CD4-positive, alpha-beta T cell treated with Interleukin-15 for 1 hour (primary cell): ENCODE measurements at places on chromosomes 3 and 15.

- no peak for DNase-seq
These were observed 23.5 kb downstream of the KCNH8 start for GRCh38 chr3:19171794-19172193.

GRCh38 chr3:67033079-67033478 lies 35.0 kb downstream of the KBTBD8 start:
- DNase-seq = no peak

- DNase-seq = peak; percentile 8
These were observed 41.4 kb upstream of the SLC41A3 start for GRCh38 chr3:126125341-126125740.

- no peak for DNase-seq
These were observed 198.4 kb downstream of the EBLN2 start for GRCh38 chr3:73259856-73260255.

DNA sequence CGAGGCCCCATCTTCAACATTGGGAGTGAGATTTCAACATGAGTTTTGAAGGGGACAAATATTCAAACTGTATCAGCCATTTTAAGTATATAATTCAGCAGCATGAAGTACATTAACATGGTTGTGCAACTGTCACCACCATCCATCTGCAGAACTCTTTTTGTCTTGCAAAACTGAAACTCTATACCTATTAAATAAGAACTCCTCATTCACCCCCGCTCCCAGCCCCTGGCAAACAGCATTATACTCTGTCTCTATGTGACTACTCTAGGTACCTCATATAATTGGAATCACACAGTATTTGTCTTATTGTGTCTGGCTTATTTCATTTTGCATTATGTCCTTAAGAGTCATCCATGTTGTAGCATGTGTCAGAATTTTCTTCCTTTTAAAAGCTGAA lies 110.1 kb downstream of the MAP2K5 start:
- DNase-seq = no peak

DNA sequence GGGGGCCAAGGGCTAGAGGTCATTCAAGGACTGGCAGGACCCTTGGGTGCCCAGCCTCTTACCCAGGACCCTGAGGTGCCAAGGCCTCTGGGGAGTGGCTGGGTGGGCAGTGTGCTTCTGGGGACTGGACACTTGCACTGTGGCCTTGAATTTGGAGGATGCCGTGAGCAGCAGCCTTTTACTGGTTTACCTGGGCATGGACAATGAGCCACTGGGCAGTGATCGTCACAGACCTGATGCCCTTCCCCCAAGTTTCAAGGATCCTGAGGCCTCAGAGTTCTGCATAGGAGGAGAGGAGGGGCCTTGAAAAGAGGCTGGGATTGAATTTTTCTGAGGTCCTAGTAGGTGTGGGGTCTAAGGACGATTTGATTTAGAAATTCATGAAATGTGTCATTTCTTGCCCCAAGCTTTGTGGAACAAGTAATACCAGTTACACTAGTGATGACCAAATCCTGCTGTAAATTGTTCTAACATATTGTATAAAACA lies 146.1 kb upstream of the TPM1 start:
- DNase-seq = no peak

GRCh38 chr3:101858464-101859030 lies 9.2 kb downstream of the NFKBIZ start:
- DNase-seq = no peak

GRCh38 chr3:39707314-39707909 lies 102.0 kb upstream of the MYRIP start:
- no peak for DNase-seq

GRCh38 chr3:16307832-16308531 lies 43.0 kb downstream of the OXNAD1 start:
- DNase-seq = no peak

DNA sequence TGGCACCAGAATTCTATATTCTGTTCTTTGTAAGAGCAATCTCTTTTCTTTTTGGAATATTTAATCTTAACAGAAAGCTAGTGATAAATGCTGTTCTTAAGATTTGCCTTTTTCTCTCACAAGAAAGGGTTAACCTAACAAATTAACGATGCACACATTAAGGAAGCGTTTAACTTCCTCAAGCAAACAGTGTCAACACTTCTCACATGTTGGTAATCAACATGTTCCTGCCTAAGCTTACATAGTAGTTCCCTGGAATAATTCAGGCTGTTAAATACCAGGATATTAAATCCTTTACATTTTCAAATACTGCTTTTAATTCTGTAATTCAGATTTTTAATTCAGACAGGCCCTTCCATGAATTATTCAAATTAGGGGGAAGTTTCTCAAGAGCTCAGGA lies 67.4 kb upstream of the RPL35A start:
- no peak for DNase-seq

DNA sequence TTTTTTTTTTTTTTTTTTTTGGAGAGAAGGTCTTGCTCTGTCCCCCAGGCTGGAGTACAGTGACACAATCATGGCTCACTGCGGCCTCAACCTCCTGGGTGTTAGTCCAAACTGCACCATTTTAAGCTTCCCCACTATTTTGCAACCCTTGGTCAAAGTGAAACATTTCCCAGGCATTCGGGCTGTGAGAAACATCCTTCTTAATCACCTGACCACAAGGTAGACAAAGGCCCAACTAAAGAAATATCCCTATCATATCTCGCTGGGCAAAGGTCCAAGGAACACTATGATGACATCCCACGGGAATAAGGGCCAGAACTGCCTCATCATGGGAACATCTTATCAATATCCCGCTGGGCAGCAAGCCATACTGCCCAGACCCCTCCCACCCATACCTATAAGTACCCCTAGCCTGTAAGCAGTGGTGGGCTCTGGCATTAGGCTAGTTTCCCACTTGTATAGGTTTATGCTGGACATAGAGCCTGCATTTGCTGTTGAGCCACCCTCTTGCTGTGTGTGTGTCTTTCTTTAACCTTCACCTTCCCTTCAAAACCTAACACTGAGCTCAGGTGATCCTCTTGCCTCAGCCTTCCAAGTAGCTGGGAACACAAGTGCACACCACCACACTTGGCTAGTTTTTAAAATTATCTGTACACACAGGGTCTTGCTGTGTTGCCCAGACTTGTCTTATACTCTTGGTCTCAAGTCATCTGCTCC lies 95.2 kb downstream of the SEMA5B start:
- no peak for DNase-seq

- no peak for DNase-seq
These were observed 582.8 kb upstream of the CCDC54 start for GRCh38 chr3:106794442-106794841.

GRCh38 chr3:18424729-18425640 lies at the start of gene SATB1:
Gene SATB1 (minus strand): TSS chr3:18425339. CDS start chr3:18420967, 4,372 bp downstream.
- peak; percentile 78 for DNase-seq

DNA sequence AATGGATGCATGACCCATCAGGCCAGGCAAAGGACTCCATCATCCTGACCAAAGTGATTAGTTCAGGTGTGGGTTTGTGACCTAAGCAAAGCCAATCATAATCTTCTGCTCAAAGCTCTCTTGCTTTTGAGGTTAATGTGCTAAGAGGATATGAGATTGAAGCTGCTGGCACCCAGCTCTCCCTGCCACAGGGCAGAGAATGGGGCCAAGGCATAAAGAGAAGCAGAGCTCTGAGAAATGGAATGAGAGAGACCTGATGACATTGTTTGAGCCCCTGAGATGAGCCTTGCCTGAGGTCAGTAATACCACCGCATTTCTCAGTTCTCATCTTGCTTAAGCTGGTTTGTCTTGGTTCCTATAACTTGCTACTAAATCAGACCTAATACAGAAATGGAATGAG lies 6.4 kb upstream of the PARP6 start:
- DNase-seq = no peak

DNA sequence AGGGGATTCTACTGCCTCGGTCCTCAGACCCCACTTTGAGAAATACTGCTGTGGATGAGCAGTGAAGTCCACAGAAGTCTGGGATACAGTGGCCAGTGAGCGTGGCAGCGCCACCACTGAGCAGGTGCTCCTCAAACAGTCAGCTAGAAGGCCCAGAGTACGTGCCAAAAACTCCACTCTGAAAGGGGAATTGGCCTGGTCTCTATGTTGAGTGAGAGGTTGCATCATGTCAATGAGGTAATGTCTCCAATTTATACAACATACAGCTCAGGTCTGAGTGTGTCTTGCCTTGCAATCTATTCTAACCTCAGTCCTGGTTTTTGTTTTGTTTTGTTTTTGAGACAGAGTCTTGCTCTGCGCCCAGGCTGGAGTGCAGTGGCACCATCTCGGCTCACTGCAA lies 53.3 kb upstream of the ETV5 start:
- peak; percentile 26 for DNase-seq

GRCh38 chr3:9810846-9811245 lies 784 bp downstream of the TTLL3 start:
- DNase-seq = no peak

DNA sequence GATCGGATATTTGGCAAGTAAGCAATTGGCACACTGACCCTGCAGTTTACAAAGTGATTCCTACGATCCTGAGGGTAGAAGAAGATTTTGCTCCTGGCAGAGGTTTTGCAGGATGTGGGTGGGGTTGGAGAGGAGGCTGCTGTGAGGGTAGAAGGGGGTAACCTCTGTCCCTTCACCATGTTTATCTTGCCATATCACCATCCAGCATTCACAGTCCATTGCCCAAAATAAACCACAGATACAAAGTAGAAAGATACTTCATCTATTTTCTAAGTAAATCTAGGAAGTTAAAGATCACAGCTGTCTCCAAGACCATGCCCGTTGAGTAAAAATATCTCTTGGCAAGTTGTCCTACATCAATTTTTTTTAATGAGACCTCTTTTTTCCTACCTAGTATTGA lies 51.6 kb downstream of the LIPC start:
- no peak for DNase-seq

GRCh38 chr3:127753898-127754410 lies 68.4 kb downstream of the MGLL start:
- DNase-seq = peak; percentile 79

- DNase-seq = no peak
These were observed 76.2 kb downstream of the TGFBR2 start for GRCh38 chr3:30682434-30683155.

- no peak for DNase-seq
These were observed 78.6 kb downstream of the WDR49 start for GRCh38 chr3:167575000-167575600.

DNA sequence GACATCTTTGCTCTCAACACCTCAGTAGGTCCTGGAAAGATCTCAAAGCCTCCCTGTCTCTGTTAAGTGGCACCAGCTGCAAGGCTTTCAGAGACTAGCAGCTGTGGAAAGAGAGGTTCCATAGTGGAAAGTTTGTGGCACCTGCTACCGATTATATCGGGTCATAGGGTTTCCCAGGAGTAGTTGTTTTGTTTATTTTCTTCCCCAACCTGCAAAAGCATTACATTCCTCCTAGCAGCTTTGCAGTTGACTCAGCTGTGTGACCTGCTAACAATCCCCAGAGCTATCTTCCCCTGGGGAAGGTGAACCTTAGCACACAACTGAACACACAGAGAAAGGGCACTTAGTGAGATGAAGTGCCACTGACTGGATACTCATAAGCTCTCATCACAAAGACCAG lies 598.9 kb upstream of the GRM7 start:
- no peak for DNase-seq

DNA sequence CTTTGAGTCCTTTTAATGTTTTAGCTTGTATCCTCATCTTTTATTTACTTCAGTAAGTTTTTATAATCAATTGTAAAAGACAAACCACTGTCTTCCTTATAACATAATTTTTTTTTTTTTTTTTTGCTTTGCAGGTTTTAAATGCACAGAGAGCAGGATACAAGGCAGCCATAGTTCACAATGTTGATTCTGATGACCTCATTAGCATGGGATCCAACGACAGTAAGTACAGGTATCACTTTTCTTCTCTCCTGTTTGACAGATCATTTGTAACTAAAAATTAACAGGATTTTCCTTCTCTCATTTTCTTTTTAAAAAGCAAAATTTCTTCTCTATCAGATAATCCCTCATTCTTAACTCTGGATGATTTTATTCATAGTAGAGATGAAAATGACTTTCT lies 75.4 kb downstream of the PFN2 start:
- no peak for DNase-seq

GRCh38 chr3:186003610-186004009 lies 65.8 kb upstream of the TRA2B start:
- no peak for DNase-seq

- DNase-seq = no peak
These were observed 8.3 kb upstream of the SLC9C1 start for GRCh38 chr3:112302150-112302830.
